ENCODE measurements at places on chromosomes 2 and 18.

DNA sequence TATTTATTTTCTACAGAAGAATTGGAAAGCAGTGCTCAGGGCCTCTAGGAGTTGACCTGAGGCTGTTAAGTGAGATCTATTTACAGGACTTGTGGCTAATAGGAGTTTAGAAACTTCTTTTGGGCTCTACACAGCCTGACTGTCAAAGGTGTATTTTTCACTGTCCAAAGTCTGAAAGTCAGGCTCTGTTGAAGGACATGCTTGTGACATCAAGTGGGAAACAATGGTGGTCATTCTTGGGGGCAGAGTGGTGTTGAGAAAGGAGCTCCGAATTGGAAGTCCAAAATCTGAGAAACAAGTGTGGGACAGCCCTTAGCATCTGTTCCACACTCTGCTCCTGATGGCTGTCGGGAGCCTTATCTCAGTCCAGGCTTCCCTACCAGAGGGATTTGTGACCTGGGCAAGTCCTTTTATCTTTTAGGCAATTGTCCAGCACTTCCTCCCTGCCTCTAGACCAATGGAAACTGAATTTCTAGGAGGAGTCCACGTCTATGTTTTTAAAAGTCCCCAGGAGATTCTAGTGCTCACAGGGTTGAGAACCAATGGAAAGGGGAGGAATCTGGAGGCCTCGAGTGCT is 76.4 kb downstream of the LIPG start:
- no peak for DNase-seq

DNA sequence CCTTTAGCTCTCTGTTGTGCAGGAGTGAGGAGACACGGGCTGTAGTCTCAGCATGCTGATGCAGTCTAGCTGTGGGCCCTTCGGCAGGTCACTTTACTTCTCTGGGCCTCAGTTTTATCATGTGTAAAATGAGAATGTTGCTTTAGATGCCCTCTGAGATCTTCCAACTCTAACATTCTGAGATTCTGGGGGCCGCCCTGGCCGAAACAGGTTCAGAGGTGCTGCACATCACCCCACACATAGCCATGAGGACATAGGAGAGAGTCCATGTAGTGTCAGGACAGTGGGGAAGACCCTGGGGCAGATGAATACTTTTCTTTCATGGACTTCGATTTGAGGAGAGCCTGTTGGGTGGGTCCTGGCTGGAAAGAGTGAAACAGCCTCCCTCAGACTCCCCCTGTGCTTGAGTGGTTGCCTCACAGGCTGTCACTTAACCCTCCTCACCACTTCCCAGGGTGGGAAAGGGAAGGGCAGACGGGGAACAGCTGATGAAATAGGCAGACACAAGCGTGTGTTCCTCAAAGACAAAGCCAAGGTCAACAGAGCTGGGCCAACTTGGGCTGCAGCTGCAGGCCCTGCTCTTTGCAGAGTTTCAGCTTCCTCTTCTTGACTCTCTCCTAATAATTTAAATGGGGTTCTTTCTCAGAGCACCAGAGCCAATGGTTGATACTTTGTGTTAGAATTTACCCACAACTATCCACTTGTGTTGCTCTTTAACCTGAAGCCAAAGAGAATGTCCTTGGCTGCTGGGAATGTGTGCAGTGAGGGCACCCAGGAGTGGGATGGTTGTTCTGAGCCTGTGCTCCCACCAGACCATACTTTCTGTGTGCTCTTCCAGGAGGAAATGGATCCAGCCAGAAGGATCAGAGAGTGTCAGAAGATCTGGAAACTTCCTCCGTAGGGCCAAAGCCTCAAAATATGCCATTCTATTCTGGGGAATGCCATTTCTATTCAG is 14.7 kb upstream of the MRPL33 start:
- DNase-seq: no peak

DNA sequence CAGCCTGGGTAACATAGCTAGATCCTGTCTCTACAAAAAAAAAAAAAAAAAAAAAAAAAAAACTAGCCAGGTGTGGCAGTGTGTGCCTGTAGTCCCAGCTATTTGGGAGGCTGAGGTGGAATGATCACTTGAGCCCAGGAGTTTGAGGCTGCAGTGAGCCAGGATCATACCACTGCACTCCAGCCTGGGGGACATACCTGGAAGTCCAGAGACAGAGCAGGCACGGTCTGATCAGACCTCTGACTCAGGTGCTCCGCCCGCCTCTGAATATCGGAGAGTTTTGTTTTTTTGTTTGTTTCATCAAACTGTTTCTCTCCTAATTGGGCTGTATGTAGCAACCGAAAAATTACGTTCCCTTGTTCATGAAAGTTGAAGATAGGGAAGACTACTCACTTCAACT is 49.2 kb downstream of the RASGRP3 start:
- no peak for DNase-seq

GRCh38 chr2:70962885-70963878 is 15.2 kb upstream of the ANKRD53 start:
- peak; percentile 61 for DNase-seq

- DNase-seq: no peak
These were observed 80.0 kb downstream of the ETAA1 start for GRCh38 chr2:67476809-67477790.

GRCh38 chr2:85427300-85427835 is 8.9 kb downstream of the SH2D6 start:
- DNase-seq: no peak

DNA sequence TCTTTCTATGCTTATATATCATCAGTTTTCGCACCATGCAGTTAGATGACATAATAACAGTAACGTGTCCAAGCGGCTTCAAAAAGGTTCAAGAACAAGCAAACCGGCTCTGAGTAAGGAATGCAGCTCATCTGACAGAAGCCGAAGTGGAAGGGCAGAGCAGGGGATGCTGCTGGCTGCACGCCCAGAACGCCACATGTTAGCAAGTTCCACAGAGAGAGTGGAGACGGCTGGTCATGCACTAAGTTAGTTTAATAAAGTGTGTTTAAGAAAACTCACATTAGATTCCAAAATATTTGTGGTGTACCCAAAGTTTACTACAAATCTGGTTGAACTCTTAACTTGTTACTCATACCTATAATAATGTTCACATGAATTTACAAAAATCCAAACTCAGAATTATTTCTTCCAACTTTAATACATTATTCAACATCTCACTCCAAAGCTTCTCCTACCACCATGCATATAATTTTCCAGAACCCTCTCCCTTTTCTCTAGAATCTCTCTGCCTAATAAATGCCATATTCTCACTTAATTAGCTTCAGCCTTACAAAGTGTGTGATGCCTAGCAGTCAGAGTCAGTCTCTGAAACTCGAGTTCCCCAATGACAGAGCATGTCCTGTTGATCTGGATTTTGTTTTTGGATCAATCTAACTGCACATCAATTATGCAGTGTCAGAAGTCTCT is 170.0 kb downstream of the DNAH7 start:
- peak; percentile 77 for DNase-seq

DNA sequence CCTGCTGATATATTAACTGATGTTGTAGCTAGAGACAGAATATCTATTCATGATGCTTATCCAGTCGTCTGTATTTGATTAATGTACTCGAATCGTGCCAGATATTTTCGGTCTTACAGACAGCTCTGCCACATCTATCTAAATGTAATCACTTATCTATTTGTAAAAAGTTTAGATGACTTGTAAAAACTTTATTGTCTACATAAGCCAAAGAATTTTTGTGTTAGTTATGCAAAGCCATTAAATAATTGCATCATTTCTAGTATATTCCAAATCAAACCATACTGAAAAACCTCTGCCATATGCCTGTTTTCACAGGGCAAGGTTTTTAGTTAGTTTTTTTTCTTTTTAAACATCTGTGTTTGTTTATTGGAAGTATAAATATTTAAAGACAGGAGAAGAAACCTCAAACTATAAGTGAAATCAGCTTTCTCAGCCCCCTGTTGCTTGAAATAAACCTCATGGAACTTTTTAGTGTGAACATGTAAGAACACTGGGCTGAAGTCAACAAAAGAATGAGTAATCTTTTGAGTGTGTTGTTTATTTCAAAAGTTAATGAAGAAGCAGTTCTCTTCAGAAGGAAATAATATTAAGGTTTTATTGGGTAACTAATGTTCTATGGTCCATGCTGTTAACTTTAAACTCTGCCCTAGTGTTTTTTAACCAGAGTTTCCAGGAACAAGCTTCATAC is 657.6 kb upstream of the SYT4 start:
- DNase-seq: no peak

GRCh38 chr2:120702801-120703200 is 32.9 kb upstream of the GLI2 start:
- DNase-seq: no peak

Measured in aorta (tissue), 5 donors.